ENCODE measurements at places on chromosomes 16 and 17. TPM values are rescaled to one million over a fixed set of nuclear protein-coding genes. Genes with fewer than 3 reads are reported as not detected.

DNA sequence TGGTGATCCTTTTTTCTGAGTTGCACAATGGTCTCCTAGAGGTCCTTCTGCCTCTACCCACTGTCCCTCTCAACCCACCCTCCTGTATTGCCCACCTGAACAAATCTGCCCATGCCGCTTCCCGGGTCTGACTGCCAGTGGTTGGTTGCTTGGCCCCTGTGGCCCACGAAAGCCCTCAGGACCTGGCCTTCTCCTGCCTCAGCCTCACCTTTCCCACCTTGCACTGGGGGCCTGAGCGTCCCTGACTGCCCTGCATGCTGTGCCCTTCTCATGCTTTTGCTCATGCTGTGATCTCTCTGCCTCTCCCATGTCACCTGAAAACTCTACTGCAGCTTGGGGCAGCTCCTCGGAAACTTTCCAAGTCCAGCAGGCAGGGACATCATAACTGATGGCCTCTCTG lies 13.8 kb upstream of the KDM6B start:
- DNase-seq = no peak

GRCh38 chr16:89244754-89245153 lies 27.3 kb downstream of the ZNF778 start:
- DNase-seq = no peak

DNA sequence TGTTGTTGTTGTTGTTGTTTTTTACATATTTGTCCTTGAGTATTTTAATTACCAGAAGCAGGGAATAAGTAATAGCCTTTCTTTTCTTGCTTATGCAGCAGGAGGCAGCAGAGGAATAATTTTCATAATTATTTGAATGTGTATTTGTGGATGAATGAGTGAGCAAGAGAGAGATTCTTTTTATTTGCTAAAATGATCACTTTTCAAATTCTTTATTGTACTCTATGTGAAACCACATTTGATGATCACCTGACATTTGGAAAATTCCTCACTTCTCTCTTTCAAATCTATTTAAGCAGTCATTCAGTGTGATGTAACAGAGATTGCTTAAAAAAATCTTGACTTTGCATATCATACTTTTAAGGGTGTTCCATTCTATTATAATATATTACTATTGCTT lies 223.6 kb downstream of the BCAS3 start:
- no peak for DNase-seq

GRCh38 chr16:49817754-49818507 lies 38.0 kb downstream of the ZNF423 start:
- no peak for DNase-seq

DNA sequence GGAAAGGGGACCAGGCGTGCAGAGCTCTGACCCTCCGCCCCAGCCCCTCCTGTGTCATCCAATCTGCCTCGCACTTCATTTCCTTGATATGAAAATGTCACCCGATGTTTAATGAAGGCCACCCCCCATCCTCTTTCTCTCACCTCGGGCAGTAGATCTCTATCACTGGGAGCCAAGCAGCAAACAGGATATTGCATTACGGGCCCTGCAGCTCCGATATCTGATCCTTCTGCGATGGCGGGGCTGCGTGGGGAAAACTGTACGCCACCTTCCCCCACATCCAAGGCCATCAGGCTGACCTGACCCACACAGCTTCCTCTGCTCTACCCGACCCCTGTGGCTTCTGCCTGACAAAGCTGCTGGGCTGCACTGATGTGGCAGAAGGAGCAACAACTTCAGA lies 74.9 kb downstream of the DYNLRB2 start:
- no peak for DNase-seq

DNA sequence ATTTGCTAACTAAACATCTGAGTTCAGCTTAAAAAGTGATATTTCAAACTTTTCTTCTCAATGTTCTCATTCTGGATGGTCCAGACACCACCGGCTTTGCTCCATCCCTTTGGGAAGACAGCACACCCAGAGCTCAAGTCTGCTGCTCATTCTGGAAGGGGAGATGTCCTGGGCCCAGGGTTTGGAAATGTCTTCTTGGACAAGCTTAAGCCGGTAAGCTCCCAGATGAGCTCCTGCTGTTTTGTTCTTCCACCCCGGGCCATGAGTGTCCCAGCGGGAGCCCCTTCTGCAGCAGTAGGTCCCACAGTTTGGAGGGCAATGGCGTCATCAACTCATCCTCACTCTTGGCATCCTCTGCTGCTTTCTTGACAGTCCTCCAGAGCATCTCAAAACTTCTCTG lies 105.2 kb downstream of the TMEM100 start:
- DNase-seq = no peak

DNA sequence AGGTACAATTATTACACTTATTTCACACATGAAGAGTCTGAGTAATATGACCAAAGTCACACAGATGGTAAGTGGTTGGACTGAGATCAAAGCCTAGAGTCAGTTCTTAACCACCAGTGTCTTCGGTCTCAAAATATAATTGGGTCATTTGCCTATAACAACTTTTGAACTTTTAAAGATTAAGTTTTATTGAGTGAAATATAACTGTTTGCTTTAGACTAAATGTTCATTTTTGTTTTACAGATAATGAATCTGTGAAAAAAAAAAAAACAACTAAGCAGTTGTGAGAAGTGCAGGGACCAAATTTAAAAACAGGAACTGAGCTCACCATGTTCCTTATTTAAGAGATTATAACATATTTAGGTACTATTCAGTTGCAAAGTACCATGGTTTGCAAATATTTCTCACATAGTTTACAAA lies 150.1 kb downstream of the ITFG1 start:
- no peak for DNase-seq

GRCh38 chr16:27344721-27345120 lies 30.9 kb downstream of the IL4R start:
- DNase-seq = no peak

Gene PLA2G10
- polyA plus RNA-seq = 1.2 TPM

Gene ATP2C2
- polyA plus RNA-seq = 17.4 TPM
